NCI-H2171 (cell line): ENCODE measurements at places on chromosomes 5 and 9.

DNA sequence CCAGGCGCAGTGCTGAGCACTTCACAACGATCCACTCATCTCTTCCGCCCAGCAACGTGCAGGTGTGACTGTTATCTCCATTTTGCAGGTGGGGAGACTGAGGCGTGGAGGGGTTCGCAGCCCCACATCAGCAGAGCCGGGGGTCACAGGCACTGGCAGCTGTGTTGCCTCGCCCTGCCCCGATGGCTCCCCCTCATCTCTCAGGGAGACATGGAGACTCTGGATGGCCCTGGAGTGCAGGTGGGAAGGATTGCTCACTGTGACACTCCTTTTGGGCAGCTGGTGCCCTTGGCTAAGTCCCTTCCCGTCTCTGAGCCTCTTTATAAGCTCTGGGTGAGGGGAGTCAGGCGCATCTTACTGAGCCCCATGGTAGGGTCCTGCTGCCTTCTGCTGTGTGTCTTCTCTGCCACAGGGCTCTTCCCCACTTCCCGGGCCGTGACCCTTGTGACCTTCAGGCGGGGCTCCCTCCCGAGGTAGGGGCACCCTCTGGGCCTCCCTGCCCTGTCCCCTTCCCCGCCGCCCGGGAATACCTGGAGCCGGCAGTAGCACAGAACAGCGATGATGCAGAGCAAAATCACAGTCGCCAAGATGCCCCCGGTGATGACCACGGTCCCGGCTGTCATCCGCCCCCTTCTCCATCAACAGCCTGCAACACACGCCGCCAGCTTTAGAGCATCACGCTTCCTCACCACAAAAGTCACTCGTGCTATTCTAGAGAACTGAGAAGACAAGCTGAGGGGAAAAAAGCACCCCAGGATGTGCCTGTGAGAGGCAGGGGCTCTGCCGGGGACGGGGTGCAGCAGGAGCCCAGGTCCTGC lies 29.4 kb downstream of the FAM163B start:
- no peak for DNase-seq

DNA sequence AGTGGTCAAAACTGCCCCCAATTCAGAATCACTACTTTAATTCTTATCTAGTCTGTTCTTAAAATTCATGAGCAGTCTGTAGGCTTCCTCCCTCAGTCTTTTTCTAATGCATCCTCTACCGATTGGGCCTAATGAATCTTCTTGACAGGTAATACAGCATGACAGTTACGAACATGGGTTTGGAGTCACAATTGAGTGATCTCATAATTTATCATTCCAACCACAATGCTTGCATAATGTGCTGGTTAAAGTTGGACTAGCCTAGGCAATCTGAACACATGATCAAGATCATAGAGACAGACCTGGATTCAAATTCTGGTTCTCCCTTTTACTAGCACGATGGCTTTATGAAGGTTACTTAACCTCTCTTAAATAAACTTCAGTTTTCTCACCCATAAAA lies 33.1 kb upstream of the SETD9 start:
- DNase-seq = no peak

- DNase-seq = no peak
Measured at GRCh38 chr5:133052317-133053175, 733 bp downstream of the HSPA4 start.

DNA sequence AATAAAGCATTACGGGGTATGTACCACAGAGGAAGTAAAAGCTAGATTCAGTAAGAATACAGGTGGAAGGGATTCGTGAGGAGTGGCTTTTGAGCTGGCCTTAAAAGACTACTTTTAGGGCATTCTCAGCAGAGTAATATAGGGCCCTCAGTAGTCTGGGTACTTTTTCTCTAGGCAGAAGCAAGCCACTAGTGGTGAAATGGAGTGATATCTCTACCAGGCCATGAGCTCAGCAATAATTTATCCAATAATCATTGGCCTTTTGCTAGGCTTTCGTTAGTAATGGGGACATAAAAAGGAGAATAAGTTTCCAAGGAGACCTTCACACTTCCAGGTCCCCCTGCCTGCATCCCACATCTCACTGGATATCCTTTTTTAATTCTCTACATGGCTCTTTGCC lies 1.7 kb downstream of the POLR3G start:
- no peak for DNase-seq

DNA sequence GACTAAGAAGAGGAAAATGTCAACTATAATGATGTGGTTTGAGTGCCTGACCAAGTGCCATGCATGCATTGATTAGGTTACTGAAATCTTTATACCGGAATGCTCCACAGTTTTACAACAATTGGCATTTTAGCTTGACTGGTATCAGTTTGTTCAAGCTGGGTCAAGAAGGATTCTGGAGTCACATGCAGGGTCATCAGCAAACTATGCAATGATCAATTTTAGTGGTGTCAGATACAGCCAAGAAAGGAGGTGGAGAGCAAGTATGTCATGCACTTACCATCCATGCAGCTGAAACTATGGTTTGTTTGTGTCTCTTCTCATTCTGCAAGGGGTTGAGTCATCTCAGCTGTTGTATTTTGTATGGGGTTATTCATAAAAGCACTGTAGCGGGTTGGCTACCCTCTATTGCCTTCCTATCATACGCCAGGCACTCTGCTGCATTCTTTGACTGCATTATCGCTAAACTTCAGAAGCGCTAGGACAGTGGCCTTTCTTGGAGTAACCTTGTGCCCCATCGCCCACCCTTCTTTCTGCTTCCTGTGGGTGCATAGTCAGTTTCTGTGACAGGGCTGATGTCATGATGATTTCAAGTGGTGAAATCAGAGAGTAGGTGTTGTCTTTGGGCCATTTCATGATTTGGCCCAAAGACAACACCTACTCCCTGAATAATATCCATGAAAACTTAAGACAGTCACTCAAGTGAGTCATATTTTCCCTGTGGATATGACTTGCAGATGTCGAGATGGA lies 145.4 kb downstream of the MTX3 start:
- DNase-seq = no peak

DNA sequence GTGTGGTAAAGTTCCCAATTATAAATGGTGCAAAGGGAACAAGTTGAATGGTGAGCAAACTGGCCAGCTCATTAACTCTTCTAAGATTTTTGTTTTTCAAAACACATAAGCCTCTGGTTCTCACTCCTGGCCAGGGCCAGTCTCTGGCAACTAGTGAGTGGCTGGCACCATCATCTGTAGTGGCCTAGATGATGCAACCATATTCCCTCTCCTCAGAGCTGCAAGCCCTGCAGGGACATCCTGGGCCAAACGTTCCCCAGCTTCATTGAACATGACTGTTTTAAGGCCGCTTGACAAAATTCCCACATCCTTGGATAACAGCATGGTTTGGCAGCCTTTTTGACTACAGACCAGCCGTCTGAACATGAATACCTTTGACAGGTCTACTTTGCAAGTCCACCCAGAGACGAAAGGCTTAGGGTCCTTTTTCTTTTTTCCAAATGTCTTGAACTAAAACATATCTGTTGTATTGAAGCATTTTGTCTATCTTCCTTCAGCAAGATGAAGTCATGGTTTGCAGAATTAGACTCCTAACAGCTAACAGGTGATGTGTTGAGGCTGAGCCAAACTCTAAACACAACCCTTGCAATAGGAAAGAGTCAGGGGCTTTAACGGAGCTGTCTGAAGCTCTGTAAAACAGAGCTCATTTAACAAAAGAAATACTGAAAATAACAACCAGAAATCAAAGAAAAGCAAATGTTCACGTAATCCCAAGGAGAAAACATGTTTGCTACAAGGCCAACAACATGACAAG lies 23.8 kb downstream of the MACROH2A1 start:
- no peak for DNase-seq

DNA sequence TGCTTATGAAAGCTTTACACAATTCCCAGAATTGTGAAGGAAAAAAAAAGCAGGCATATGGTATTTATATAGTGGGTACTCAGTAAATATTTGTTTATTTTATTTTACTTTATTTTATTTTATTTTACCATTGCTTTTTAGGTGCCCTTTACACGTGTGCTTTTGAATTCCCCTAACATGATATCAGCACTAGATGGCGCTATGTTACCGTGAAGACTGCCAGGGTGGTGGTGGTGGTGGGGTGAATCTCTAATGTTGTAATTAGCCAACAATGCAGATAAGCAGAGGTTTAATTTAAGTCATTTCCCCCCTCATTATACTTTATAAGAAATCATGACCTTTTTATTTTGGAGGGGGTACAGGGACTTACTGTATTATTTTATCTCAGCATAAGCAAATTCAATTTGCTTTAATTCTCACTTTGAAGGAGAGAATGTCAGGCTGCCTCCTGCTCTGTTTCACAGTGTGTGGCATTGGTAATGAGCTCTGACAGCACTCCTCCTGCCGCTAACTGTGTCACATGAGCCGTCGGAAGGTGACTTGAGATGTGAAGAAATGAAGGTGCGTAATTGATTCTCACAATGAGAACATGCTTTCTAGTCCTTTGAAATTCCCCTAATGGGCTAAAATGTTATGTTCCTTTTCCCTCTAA lies 165.6 kb downstream of the YTHDC2 start:
- DNase-seq = no peak

- no peak for DNase-seq
Measured at GRCh38 chr5:175021321-175021720, 296.9 kb downstream of the MSX2 start.

DNA sequence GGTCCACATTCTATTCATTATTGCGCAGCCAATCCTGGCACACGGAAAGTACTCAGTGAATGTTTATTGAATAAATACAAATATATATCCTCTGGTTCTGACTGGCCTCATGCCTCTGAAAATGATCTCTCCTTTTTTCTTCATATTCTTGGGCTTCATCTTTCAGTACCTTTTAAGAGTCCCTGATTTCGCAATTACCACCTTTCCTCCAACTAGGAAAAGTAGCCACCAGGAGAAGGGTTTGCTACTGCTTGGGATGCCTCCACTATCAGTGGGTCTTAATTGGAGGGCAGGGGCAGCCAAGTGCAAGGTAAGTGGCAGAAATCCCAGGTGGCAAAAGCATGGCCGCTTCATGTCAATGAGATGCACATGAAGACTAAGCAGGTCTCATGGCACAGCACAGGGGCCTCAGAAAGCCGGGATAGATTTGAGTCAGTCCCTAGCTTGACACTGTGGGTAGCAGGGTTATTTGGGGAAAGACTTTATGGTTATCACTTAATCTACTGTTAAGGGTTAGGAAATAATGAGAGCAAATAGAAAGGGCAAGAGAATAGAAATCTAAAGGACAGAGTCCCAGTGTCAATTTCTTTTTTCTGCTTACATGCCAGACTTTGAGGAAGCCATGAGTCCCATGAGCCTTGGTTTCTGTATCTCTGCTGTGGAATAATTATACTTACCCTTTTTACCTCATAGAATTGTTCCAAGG lies 361.1 kb downstream of the MAN2A1 start:
- DNase-seq = no peak

GRCh38 chr9:630817-631216 lies 210.7 kb upstream of the DMRT1 start:
- DNase-seq = no peak

- no peak for DNase-seq
Measured at GRCh38 chr5:6755941-6756340, 42.7 kb downstream of the TENT4A start.

GRCh38 chr5:157611571-157612476 lies 36.2 kb upstream of the ADAM19 start:
- no peak for DNase-seq

DNA sequence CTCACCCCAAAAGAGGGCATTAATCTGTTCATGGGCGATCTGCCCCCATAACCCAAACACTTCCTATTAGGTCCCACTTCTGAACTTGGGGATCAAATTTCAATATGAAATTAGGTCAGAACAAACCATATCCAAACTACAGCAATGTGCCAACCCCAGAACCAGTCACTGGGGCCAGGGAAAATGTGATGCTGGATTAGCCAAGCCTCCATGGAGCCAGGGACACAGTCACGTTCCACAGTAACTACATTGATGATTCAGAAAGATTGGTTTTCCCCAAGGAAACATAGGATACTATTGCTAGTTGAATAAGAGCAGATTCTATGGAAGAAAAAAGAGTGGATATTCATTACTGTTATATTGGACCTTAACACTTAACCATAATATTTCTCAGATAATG lies 84.2 kb downstream of the GIN1 start:
- no peak for DNase-seq

GRCh38 chr5:39650008-39650762 lies 225.4 kb upstream of the DAB2 start:
- no peak for DNase-seq

- no peak for DNase-seq
Measured at GRCh38 chr5:16957304-16958196, 21.5 kb upstream of the MYO10 start.
